ENCODE measurements at places on chromosomes 4 and X.

DNA sequence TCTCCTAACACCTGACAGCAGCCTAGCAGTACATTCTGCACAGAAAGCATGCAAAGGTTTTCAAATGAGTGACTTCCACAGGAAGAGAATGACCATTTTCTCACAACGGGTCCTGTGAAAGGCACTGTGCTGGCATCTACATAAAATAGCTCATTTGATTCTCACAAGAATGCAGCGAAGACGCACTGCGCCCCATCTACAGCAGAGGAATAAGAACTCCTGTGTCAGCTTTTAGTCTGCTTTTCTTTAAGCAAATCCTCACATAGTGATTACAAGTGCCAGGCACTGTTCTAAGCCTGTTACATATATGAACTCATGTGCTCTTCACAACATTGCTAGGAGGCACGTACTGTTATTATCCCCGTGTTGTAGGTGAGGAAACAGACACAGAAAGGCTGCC, 62.5 kb downstream of the AFAP1 start:
- no peak for DNase-seq

DNA sequence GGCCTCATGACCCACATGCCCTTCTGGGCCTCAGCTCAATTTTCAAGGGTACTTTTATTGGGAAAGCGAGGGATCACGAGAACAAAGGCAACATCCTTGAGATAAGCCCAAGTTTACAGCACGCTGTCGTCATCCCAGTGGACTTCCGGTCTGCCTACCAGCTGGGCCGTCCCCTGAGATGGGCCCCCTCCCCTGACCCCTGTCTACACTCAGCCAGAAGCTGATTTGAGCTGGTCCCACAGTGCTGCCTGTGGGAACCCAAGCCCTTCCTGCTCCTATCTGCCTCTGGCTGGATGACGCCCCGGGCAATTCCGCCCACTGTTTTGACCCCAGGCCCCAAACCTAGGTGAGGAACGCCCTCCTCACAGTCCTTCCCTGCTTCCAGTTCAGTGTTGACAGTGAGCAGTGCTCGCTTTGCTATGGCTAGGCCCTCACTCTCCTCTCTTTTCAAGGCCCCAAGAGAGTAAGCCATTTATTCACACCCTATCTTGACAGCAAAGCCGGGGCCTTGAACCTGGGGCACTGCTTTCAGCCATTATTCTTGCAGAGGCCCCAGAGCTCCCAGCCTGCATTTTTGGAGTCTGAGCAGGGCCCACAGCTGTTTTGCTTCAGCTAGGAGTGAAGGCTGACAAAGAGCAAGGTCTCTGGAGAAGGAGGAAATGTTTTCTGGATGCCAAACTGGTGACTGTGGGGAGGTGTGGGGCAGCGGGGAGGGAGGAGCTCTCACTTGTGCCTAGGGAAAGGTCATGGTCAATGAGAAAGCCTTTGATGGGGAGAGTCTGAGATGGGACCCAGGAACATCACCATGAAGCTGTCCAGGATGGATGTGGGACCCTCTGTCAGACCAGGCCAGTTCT, 164.6 kb upstream of the BCOR start:
- DNase-seq: no peak

GRCh38 chr4:142567620-142568451, 278.3 kb downstream of the INPP4B start:
- no peak for DNase-seq

- no peak for DNase-seq
These were observed 1.6 kb downstream of the ZCCHC12 start for GRCh38 chrX:118825227-118825626.

- no peak for DNase-seq
These were observed 4.6 kb downstream of the SLC38A5 start for GRCh38 chrX:48465336-48465933.

DNA sequence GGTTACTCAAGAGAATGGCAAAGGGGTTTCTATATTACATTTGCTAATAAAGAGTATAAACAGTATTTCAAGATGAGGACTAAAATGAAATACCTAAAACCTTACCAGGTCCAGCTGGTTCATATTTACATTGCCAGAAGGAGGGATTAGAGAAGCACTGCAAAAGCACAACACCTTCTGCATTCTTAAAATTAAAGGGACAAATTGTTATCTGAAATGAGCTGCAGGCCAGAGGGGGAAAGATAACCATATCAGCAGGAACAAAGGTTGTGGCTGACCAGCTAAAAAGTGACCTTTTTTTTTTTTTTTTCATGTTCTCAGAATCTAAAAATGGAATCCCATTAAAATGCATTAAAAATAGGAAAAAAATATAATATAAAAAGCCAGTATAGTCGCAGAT, 39.7 kb downstream of the AFF2 start:
- no peak for DNase-seq

DNA sequence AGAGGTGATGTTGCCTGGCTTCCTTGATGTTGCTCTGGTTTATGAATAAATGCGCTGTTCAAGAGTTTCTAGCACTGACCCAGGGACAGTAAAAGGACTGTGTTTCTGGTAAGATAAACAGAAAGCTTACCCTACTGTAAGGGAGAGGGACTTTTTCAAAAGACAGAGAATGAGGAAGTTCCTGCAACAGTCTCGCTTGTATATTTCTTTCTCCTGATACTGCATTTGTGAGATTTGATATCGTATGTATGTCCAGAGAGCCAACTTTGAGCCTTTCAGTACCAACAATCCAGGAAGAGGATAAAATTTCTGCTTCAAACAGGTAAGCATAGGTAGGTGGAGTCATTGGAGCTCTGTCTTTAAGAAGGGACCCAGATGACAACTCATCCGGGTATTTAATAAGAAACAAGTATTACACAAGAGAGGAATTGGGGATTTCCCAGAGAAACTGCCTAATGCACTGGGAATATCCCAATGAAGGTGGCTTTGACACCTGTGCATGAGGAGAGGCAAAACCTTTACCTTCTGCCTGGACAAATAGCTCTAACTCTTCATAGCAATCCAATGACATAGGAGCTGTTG, 773 bp downstream of the DAPP1 start:
- DNase-seq: no peak

- no peak for DNase-seq
These were observed 262.6 kb upstream of the BMP3 start for GRCh38 chr4:80767944-80768343.

Measured in activated T-helper 1 cell treated with Interleukin-2 at 50 U/mL for 16 hours (primary cell).